ENCODE measurements at places on chromosomes 2 and 18.

- DNase-seq = no peak
Observed at GRCh38 chr2:9596621-9597311, 34.0 kb downstream of the YWHAQ start.

- no peak for DNase-seq
Observed at GRCh38 chr18:79523736-79524180, 128.0 kb downstream of the NFATC1 start.

DNA sequence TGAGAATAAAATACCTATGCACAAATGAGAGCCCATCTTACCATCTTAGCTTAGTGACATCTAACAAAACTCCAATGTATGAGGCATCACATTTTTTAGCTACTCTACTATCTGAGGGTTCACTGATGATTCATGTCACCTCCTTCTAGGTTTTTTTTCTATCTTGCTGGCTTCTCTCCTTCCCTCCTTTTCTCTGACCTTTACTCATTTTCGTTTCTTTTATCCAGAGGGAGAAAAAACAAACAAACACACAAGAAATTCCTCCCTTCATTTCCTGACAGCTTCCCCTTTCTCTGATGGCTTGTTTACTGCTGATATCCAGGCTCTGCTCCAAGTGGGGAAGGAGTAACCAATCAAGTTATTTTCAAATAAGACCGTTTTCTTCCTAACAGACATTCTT is 115.1 kb downstream of the UBE2E3 start:
- no peak for DNase-seq

- DNase-seq = peak; percentile 78
Observed at GRCh38 chr2:223054193-223054781, 2.3 kb downstream of the KCNE4 start.

GRCh38 chr2:133937669-133938068 is 316.2 kb upstream of the MGAT5 start:
- DNase-seq = no peak

- no peak for DNase-seq
Observed at GRCh38 chr2:217641960-217642359, 360.8 kb downstream of the TNS1 start.

GRCh38 chr2:194328456-194328855 is 1328.6 kb upstream of the SLC39A10 start:
- DNase-seq = no peak

DNA sequence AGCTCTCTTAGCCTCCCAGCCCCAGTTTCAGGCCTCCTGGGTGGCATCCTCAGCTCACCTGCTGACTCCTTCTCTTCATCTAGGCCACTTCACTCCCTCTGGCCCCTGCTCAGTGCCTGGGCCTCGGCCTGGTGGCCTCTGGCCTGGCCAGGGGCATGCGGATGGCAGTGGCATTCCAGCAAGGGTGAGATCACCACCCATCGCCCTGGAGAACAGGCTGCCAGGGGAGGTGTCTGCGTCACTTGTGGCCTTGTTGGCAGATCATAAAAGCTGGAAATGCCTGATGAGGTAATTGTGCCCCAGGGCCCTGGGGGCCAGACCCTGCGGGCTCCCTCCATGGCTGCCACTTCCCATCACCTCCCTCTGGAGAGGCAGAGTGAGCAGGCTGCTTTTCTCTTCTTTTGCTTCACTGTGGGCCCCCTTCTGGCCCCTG is 72.5 kb upstream of the SMAD2 start:
- DNase-seq = peak; percentile 82

- no peak for DNase-seq
Observed at GRCh38 chr18:53735526-53735925, 488.9 kb downstream of the MBD2 start.

DNA sequence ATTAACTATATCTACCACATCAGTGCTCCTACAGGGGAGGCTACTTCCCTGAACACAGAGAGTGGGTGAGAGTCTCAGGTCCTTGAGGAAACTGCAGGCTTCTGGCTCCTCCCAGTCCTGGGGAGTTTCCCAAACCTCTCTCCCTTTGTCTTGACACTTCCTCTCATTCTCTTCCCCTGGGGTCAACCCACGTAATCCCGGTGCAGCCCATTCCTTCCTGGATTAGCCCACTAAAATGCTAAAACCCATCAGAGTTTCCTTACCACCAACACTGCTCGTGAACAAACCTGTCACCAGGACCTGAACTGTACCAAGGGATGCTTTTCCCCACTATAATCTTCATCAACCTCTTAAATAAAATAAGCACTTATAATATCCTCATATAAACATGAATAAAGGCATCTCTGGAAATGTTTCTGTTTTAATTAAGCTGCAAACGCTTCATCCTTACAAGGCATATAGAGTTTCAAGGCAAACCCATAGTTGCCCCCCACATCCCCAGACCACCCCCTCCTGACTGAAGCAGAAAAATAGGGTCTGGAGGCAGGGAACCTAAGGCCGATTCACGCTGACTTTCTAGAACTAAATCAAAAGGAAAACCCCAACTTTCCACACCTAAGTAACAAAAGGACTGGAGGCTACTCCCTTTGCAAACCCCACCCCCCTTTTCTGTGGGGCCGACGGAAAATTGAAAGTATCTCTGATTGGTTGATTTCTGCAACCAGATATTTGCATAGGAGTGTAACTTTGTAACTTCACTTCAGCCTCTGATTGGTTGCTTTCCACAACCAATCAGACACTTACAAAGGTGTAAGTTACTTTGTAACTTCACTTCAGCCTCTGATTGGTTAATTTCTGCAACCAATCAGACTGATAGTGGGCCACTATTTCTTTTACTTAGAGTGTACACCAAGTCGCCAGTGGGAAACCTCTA is 19.0 kb downstream of the TMSB10 start:
- DNase-seq = peak; percentile 49

- no peak for DNase-seq
Observed at GRCh38 chr18:72246076-72246475, 298.1 kb downstream of the CBLN2 start.

DNA sequence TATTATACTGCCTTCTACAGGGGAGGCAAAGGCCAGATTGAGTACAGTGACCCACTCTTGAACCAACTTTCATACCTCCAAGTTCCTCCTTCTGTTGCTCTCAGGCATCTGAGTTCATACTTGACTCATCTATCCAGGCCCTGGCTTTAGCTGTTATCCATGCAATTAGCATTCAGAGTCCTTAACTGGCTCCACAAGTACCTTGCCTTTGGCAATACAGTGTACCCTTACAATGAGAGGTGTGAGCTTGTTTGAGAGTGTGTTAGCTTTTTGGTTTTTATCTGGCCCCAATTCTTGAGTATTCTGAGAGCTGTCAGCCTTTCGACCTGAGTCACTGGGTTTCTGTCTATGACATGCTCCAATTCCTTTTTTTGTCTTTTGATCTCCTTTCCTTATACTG is 60.2 kb downstream of the EHD3 start:
- no peak for DNase-seq

DNA sequence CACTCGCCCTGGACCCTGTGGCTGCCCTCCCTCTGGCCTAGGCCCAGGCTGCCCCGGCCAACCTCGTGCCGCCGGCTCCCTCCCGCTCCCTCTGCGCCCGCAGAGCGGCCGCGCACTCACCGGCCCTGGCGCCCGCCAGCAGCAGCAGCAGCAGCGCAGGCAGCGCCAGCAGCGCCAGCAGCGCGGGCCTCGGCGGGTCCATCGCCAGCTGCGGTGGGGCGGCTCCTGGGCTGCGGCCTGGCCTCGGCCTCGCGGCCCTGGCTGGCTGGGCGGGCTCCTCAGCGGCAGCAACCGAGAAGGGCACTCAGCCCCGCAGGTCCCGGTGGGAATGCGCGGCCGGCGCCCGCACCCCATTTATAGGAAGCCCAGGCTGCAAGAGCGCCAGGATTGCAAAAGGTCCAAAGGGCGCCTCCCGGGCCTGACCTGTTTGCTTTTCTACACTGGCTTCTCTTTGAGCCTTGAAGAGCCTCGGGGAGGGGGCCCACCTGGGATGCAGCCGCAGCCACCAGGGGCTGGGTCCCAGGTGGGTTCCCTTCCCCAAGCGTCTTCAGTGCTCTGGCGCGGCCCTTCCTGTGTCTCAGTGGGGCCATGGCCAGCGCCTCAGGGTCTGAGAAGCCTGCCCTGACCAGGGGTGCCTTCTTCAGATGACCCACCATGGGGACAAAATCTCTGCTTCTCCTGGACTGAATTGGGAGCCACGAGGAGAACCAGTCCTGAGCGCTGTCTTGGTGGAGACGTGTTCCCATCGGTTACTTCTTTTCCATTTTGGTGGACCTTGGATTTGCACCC is at the start of gene APOB:
Gene APOB, minus strand, starts transcription at position 330 of the 789 bp plus-strand sequence. Its CDS starts 128 bp downstream, at position 202.
- no peak for DNase-seq

DNA sequence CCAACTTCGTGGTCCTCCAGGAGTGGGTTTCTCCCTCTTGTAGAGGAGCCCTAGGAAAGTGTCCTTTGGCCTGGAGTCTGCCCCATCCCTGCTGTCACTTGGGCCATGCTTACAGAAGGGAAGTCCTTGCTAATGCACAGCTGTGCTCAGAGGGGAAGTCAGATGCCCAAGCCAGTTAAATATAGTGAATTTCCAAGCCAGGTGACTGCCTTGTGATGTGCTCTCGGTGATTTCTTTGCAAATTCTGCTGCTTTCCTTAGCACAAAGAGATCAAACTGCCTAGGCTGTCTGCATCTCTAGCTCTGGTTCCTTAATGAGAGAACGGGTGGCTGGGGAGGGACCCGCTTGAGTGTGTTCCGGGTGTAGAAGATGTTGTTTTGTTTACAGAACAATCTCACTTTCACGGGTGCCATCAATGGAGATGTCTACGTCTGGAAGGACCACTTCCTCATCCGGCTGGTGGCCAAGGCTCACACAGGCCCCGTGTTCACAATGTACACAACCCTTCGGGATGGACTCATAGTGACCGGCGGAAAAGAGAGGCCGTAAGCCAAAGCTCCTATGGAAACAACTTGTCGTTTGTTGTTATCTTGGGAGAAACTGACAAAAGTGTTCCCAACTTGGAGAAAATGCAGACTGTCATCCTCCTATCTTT is 91.4 kb downstream of the RTN4 start:
- no peak for DNase-seq

DNA sequence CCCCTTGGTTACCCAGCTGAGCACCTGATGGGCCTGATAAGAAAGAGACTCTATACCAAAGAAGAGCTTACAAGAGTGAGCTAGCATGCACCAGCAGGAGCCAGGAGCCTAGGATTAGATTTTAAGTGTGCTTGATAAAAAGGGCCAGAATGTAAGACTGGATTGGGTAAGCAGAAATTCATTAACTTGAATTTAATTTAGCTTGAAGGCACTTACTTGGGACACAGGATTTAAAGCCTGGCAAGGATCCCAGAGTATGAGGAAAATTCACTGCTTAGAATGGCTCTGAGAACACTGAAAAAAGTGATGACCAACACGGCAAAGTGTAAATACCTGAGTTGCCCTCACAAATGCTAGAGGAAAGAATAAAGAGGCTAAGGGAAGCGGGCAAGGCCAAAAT is 91.3 kb upstream of the RBBP8 start:
- DNase-seq = peak; percentile 36

DNA sequence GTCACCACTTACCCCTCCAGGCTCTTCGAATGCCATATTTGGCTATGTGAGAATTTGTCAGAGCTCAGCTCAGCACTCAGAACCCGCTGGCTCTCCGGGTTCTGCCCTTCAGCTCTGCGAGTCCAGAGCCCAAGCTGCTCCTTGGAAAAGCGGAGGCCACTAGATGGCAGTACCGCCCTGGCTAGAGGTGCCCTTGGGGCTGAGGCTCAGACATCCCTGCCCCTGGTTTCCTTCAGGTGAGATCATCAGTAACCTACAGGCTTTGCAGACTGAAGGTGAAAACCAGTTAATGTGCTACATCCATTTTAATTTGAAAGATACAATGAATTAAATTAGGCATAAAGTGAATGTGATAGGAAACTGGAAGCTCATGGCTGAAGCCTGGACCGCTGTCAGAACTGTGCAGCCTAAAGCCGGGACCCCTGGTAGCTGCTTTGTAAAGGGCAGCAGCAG is 285.6 kb downstream of the AGAP1 start:
- DNase-seq = peak; percentile 67

DNA sequence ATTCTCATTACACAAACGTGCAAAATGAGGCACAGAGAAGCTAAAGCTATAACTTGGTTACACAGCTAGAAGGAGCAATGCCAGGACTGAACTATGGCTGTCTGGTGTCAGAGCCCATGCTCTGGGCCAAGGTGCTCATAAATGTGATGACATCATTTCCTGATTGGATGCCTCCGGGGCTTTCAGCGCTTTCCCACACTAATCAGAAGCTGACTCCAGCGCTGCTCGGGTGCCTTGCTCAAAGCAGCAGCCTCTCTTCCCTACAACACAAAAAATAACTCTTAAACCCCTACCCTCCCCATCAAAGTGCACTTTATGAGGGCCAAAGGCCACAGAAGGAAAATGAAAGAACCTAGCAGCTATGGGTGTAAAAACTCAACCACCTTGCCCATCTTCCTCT is 90.7 kb downstream of the STK39 start:
- peak; percentile 40 for DNase-seq

DNA sequence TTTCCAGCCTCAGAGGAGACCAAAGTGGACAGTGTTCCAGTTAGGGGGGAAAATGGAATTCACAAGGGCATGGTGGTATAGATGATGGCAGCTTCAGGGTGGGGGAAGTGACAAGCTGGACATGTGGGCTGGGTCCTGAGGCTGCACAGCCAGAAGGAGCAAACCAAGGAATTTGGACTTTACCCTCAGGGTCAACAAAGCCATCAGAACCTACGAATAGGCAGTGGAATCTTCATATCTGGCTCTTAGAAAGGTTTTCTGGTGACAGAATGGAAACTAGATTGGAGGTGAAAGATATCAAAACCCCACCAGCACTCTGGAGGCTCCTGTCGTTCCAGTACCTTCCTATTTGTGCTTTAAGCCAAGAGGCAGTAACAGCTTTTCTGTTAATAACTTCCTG is 127.1 kb downstream of the SETBP1 start:
- no peak for DNase-seq

DNA sequence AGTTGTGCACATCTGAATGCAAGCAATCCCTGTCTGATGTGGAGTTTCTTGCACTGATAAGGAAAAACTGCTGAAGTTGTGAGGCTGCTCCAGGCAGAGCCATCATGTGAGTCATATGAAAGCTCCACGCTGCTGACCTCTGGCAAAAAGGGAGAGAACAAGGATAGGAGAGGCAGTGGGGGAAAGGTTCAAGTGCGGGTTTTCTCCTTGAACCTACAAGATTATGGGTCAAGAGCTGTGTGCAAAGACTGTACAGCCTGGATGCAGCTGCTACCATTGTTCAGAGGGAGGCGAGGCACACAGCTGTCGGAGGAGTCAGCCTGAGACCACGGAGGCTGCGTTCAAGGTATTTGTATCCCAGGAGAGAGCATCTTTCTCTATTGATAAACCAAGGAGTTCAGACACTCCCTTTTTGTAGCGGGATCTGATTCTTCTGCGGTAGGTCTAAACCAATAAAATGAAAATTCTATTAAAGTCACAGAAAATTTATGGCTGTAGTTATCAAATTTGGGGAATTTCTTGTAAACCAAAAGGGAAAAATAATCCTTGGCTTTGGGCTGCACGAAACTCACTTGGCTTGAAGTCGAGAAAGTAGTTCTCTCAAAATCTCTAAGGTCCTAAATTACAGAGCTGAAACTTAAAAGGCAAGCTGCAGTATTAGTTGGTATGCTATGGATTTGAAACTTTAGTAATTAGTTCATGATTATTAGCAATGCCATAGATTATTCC is at the start of gene CDK15:
Gene CDK15, plus strand, starts transcription at position 96 of the 729 bp plus-strand sequence. Its CDS starts 128 bp downstream, at position 224.
- DNase-seq = peak; percentile 55

- no peak for DNase-seq
Observed at GRCh38 chr2:218218268-218219185, 1.5 kb downstream of the ARPC2 start.

- DNase-seq = no peak
Observed at GRCh38 chr2:65319674-65320041, 92.0 kb downstream of the ACTR2 start.

- DNase-seq = no peak
Observed at GRCh38 chr2:179017773-179018357, 32.1 kb downstream of the CCDC141 start.

GRCh38 chr2:9771481-9772017 is 71.7 kb upstream of the TAF1B start:
- DNase-seq = peak; percentile 79
